ENCODE measurements at places on chromosomes 13 and 19.

DNA sequence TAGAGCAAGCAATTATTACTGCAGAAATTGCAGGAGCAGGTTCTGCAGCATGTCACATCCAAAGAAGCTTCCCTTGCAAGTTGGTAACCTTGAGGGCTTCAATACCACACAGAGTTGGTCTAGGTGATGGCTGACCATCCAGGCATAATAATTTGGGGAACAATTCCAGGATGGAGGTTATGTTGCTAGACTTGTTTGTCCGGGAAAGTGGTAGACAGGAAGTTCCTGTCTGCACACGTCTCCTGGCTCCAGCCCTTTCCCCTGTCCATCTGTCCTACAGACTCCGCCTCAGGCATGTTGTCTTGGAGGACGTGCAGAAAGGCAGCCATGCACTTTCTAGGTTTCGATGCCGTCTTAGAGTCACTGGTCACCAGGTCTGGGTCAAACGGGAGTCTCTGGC, 26.0 kb downstream of the DPRX start:
- no peaks in the 10 kb centered on the region for H3K4me1 ChIP-seq
- no peaks in the 10 kb centered on the region for H3K27me3 ChIP-seq
- no peak for DNase-seq
- no peak overlapping the region for H3K4me3 ChIP-seq
- no peak overlapping the region for H3K27ac ChIP-seq
- no peaks in the 10 kb centered on the region for H3K36me3 ChIP-seq

GRCh38 chr13:112968910-112969691, at the start of gene MCF2L:
MCF2L (plus strand) TSS chr13:112969214; CDS start chr13:112969380, 166 bp downstream.
- no peak within 1 kb of the TSS for H3K27ac ChIP-seq
- peak within 1 kb of the TSS; percentile 62 for H3K4me3 ChIP-seq
- peak; percentile 23 for DNase-seq
- no peaks in the 10 kb centered on the region for H3K36me3 ChIP-seq

DNA sequence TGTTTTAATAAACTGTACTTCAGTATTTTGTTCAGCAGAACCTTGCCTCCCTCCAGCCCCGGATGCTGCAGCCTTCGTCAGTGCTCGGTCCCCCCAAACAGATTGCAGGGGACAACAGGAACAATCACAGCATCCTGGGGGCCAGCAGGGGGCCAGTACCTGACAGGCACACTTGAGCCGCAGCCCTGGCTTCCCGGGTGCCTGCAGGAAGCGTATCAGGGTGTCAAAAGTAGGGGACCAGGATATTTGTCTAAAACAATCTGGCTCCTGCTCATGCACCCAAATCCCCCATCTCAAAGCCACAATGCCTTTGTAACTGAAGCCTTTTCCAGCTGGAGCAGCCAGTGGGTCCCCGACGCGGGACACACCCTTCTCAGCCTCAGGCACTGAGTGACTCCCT, 167.5 kb upstream of the TSHZ3 start:
- H3K27me3 ChIP-seq, result no peaks in the 10 kb centered on the region
- no peaks in the 10 kb centered on the region for H3K4me1 ChIP-seq
- no peak for DNase-seq
- no peaks in the 10 kb centered on the region for H3K36me3 ChIP-seq
- no peak overlapping the region for H3K4me3 ChIP-seq

- H3K27ac ChIP-seq, result peak overlapping the region; percentile 69
- H3K36me3 ChIP-seq, result peaks cover 91% of the 10 kb centered on the region
- H3K4me3 ChIP-seq, result peak overlapping the region; percentile 53
- peak; percentile 75 for DNase-seq
- H3K27me3 ChIP-seq, result no peaks in the 10 kb centered on the region
Observed at GRCh38 chr19:6744381-6745301, 5.2 kb downstream of the TRIP10 start.

GRCh38 chr19:1833540-1833939, 14.7 kb downstream of the REXO1 start:
- no peak overlapping the region for H3K27ac ChIP-seq
- no peaks in the 10 kb centered on the region for H3K27me3 ChIP-seq
- peaks cover 12% of the 10 kb centered on the region for H3K36me3 ChIP-seq
- DNase-seq, result no peak
- no peak overlapping the region for H3K4me3 ChIP-seq

DNA sequence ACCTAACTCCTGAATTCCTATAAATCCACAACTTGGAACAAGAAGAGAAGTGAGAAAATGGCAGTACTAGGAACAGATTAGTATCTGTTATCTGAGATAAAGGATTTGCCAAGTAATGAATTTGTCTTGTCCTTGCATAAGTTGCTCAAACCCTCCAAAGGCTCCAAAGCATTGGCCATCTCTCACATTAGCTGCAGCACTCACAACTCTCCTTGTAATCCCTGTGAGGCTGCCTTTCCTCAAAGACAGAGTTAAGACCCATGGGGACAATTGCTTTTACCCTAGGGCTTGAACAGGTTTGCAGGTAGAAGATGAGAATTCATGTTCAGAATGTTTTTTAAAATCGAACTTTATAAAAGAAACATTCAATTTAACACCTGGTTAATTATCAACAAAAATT, 1702.2 kb downstream of the EFNB2 start:
- H3K27ac ChIP-seq, result no peak overlapping the region
- no peak overlapping the region for H3K4me3 ChIP-seq
- H3K27me3 ChIP-seq, result no peaks in the 10 kb centered on the region
- H3K36me3 ChIP-seq, result no peaks in the 10 kb centered on the region

GRCh38 chr13:110124201-110124940, 182.6 kb downstream of the COL4A1 start:
- no peaks in the 10 kb centered on the region for H3K27me3 ChIP-seq
- H3K4me3 ChIP-seq, result no peak overlapping the region
- no peak for DNase-seq

- H3K36me3 ChIP-seq, result no peaks in the 10 kb centered on the region
- no peaks in the 10 kb centered on the region for H3K4me1 ChIP-seq
- no peak overlapping the region for H3K4me3 ChIP-seq
Observed at GRCh38 chr13:76798037-76798436, 88.2 kb downstream of the KCTD12 start.

- H3K4me3 ChIP-seq, result no peak overlapping the region
- H3K27ac ChIP-seq, result peak overlapping the region; percentile 1
- no peaks in the 10 kb centered on the region for H3K27me3 ChIP-seq
Observed at GRCh38 chr19:42115705-42116104, 16.5 kb downstream of the POU2F2 start.

DNA sequence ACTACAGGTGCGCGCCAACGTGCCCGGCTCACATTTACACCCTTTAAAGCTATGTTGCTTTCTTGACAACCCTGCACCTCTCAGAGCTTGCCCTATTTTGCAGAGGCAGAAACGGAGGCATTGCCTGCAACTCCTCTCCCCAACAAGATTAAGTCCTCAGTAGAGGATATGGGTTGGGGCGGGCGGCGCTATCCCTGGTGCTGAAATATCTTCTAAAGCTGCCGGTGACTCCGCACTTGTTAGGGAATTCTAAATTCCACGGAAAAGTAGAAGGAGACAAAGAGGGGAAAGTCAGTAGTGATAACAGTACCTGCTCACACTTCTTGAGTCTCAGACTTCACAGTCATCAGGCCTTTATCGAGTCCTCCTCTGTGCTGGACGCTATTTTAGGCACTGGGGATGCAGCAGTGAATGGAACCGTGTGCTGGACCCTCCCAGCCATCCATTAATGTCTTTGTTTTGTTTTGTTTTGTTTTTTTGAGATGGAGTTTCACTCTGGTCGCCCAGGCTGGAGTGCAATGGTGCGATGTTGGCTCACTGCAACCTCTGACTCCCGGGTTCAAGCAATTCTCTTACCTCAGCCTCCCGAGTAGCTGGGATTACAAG, 18.0 kb downstream of the SLC5A5 start:
- no peak overlapping the region for H3K27ac ChIP-seq
- DNase-seq, result peak; percentile 29
- no peak overlapping the region for H3K4me3 ChIP-seq
- peaks cover 52% of the 10 kb centered on the region for H3K27me3 ChIP-seq

GRCh38 chr13:49781806-49782205, 10.7 kb downstream of the KPNA3 start:
- H3K27ac ChIP-seq, result no peak overlapping the region
- H3K4me1 ChIP-seq, result peaks cover 36% of the 10 kb centered on the region
- H3K27me3 ChIP-seq, result no peaks in the 10 kb centered on the region
- H3K4me3 ChIP-seq, result no peak overlapping the region
- DNase-seq, result no peak

DNA sequence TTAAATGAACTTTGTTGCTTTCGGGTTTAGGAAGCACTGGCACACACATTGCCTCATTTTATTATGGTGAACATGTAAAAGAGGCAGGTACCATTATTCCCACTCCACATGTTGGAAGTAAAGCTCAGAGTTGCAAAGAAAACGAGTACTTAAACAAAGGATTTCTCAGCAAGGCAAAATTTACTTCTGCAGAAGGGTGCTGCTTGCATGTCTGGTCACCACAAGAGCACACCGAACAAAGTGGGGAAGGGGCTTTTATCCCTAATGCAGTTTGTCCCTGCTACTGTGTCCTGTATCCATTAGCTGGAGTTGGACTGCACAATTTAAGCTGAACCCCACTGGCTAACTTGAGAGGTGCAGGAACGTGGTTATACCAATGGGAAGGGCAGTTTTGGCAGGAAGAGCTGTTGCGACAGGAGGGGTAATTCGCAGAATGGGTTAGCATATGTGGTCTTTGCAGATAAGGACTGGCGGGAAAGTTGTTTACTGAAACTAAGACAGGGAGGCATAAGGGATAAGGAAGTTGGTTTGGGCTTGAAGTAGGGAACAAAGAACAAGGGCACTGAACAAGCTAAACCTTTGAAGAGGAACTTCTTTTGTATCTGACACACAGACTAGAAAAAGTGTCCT, 545.5 kb downstream of the UQCRFS1 start:
- H3K4me1 ChIP-seq, result no peaks in the 10 kb centered on the region
- no peak for DNase-seq
- H3K36me3 ChIP-seq, result no peaks in the 10 kb centered on the region
- no peak overlapping the region for H3K4me3 ChIP-seq

- no peaks in the 10 kb centered on the region for H3K27me3 ChIP-seq
- H3K27ac ChIP-seq, result no peak overlapping the region
- no peak overlapping the region for H3K4me3 ChIP-seq
- H3K4me1 ChIP-seq, result no peaks in the 10 kb centered on the region
- no peak for DNase-seq
Observed at GRCh38 chr13:35285677-35286076, 190.8 kb downstream of the MAB21L1 start.

DNA sequence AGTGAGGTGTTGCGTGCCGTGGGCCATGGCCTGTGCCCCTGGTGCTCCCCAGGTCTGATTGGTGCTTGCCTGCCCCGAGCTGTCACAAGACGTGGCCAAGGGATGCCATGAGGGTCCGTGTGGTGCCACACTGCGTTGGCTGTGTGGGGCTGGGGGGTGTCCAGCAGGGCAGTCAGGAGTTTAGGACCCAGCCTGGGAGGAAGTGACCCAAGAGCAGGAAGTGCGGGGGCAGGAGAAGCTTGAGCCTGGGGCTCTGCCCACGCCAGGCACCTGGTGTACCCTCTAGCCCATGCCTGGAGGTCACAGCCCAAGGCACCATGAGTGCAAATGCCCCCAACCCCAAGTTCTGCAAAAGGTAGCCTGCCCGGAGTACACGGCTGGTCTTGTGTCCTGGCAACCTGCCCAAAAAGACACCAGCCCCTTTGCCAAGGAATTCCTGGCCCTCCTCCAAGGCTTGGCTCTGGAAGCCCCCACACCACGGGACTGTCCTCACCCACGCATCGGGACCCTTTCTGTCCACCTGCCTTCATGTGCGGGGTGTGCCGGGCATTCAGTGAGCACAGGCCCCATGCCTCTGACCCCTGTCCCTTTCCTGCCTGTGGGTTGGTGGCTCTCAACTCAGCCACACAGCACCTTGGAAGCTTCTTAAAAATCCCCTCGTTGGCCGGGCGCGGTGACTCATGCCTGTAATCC, 24.9 kb downstream of the MPND start:
- peak overlapping the region; percentile 34 for H3K27ac ChIP-seq
- peaks cover 8% of the 10 kb centered on the region for H3K4me1 ChIP-seq
- H3K36me3 ChIP-seq, result peaks cover 13% of the 10 kb centered on the region
- peak overlapping the region; percentile 55 for H3K4me3 ChIP-seq

DNA sequence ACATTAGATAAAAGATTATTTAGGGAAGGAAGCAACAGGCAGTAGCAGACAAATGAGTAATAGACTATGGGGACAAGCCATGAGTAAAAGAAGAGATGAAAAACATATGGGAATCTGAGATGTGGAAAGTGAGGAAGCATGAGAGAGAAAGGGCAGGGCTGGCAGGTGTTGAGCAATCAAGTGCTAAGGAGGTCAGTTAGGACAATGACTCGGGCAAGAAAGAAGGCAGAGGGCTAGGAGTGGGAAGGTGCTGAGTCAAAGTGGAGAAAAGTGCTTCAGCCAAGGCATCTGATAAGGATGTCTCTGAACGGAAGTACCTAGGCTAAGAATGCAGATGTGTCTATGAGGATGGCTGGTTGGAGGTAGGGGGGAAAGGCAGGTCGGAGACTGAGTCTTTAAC, 291.9 kb upstream of the HTR2A start:
- no peaks in the 10 kb centered on the region for H3K36me3 ChIP-seq
- no peak for DNase-seq
- no peak overlapping the region for H3K4me3 ChIP-seq
- no peak overlapping the region for H3K27ac ChIP-seq
- H3K4me1 ChIP-seq, result peaks cover 6% of the 10 kb centered on the region
- no peaks in the 10 kb centered on the region for H3K27me3 ChIP-seq

- no peak for DNase-seq
- H3K27me3 ChIP-seq, result peaks cover 9% of the 10 kb centered on the region
- no peak overlapping the region for H3K27ac ChIP-seq
- no peak overlapping the region for H3K4me3 ChIP-seq
Observed at GRCh38 chr19:50480281-50481111, 3.8 kb upstream of the GARIN5A start.

DNA sequence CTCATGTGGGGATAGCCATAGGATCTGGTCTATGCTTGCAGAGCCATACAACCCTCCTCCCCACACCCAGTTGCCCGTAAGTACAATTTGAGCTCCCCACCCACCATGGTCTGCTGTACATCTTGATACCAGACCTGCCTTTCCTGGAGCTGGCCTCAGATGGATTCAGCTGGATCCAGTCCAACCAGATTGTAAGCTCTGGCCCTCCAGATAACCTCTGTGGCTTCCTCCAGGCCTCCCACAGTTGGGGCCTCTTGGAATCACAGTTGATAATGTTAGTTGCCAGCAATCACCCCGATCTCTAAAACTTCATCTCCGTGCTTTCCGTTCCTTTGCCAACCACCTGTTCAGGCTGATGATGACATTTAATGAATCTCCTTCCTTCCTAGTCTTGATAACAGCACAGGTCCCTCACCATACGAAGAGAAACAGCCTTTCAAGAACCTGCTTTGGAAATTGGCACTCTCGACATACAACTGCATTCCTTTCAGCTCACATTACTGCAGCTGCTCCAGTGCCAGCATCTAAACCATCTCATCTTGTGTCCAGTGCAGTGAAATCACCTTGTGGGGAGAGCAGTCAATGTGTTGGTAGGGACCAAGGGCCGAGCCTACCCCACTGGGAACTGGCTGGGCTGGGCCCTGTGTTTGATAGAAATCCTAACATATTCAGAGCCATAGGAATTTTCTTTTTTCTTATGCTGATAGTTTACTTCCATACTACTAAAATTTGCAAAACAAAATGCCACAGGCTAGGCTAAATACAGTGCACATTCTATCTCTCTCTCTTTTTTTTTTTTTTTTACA, 15.1 kb upstream of the FOXO1 start:
- H3K27ac ChIP-seq, result peak overlapping the region; percentile 17
- no peak overlapping the region for H3K4me3 ChIP-seq
- H3K4me1 ChIP-seq, result peaks cover 8% of the 10 kb centered on the region
- no peaks in the 10 kb centered on the region for H3K27me3 ChIP-seq
- DNase-seq, result no peak

GRCh38 chr19:15640294-15640903, at the start of gene CYP4F3:
CYP4F3 (plus strand) TSS chr19:15640897; CDS start chr19:15641416, 519 bp downstream.
- peaks cover 15% of the 10 kb centered on the region for H3K36me3 ChIP-seq
- peak within 1 kb of the TSS; percentile 93 for H3K27ac ChIP-seq
- H3K4me3 ChIP-seq, result peak within 1 kb of the TSS; percentile 57
- no peaks in the 10 kb centered on the region for H3K27me3 ChIP-seq
- peaks cover 37% of the 10 kb centered on the region for H3K4me1 ChIP-seq

All from Calu3 (cell line).